Common myeloid progenitor, CD34-positive (primary cell): ENCODE measurements at places on chromosomes 13 and 19.

GRCh38 chr13:73429701-73430100 is 370.9 kb downstream of the KLF5 start:
- no peaks in the 10 kb centered on the region for H3K27me3 ChIP-seq
- no peaks in the 10 kb centered on the region for H3K36me3 ChIP-seq
- no peaks in the 10 kb centered on the region for H3K4me1 ChIP-seq
- H3K27ac ChIP-seq, result no peak overlapping the region
- H3K4me3 ChIP-seq, result no peak overlapping the region
- no peak for DNase-seq

GRCh38 chr19:3423183-3423829 is 56.9 kb downstream of the NFIC start:
- no peak overlapping the region for H3K27ac ChIP-seq
- peaks cover 4% of the 10 kb centered on the region for H3K4me1 ChIP-seq
- H3K4me3 ChIP-seq, result no peak overlapping the region
- no peaks in the 10 kb centered on the region for H3K27me3 ChIP-seq
- DNase-seq, result no peak

- peaks cover 45% of the 10 kb centered on the region for H3K36me3 ChIP-seq
- H3K27me3 ChIP-seq, result no peaks in the 10 kb centered on the region
- DNase-seq, result no peak
- H3K4me3 ChIP-seq, result no peak overlapping the region
- no peak overlapping the region for H3K27ac ChIP-seq
- H3K4me1 ChIP-seq, result peaks cover 4% of the 10 kb centered on the region
These were observed 9.2 kb downstream of the PARP4 start for GRCh38 chr13:24503379-24503696.

DNA sequence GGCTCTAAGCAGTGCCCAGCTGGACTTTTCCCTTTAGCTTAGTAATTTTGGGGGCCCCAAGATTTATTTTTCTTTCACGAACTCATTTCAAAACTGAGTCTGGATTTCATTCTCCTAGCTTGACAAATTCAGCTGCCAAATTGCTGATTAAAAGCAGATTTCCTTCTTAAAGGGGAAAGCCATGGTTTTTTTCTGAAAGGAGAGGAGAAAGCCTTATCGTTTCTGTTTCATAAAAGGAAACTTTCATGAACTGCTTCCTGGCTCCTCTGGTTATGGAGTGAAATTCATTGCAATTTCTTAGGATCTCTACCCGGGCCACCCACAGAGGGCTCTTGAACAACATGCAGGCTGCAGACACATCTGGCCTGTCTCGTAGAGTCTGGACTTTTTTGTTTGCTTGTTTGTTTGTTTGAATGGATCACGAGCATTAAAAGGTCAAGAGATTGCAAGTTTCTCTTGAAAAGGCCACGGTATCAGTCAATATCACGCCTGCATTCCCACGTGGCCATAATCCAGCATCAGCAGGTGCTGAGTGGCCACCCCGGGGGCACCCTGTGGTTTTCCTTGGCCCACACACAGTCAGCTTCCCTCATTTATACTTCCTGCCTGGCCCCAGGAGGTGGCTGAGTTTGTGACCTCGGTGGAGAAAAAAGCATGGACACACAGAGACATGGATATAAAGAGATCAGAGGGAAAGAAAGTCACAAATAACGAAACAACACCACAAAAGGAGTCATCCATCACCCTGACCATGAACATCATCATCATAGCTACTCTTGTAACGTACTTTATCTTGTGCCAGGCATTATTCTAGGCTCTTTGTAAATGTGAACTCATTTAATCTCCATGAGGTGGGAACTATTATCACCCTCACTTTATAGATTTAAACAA is 10.5 kb upstream of the KLK4 start:
- no peak overlapping the region for H3K27ac ChIP-seq
- no peaks in the 10 kb centered on the region for H3K36me3 ChIP-seq
- DNase-seq, result no peak
- no peaks in the 10 kb centered on the region for H3K27me3 ChIP-seq
- peaks cover 6% of the 10 kb centered on the region for H3K4me1 ChIP-seq

DNA sequence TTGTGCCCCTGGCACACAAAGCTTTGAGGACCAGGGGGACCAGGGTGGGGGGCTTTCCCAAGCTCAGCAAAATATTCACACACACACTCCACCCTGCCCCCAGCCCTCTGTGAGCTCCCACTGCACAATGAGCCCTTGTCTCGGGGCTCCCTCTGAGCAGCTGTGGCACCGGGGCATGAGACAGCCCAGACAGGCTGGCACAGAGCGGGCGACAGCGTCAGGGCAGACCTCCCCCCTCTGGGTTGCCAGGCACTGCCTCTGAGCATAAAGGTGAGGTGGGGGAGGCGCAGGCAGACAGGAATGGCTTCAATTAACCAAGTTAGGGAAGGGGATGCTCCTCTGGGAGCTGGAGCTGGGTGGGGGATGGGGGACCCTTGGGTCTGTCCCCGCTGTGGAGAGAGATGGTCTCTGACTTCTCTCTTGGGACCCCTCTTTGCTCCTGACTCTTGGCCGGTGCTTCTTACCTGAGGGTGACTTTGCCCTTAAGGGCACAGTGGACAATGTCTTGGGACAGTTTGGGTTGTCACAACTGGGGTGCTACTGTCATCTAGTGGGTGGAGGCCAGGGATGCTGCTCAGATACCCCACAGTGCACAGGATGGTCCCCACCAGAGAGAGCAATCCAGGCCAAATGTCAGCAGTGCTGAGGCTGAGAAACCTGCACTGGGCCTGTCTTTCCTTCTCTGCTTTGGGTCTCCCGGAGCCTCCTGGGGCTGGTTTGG is 30.3 kb downstream of the LYL1 start:
- no peaks in the 10 kb centered on the region for H3K27me3 ChIP-seq
- H3K27ac ChIP-seq, result no peak overlapping the region
- DNase-seq, result no peak
- H3K36me3 ChIP-seq, result no peaks in the 10 kb centered on the region

DNA sequence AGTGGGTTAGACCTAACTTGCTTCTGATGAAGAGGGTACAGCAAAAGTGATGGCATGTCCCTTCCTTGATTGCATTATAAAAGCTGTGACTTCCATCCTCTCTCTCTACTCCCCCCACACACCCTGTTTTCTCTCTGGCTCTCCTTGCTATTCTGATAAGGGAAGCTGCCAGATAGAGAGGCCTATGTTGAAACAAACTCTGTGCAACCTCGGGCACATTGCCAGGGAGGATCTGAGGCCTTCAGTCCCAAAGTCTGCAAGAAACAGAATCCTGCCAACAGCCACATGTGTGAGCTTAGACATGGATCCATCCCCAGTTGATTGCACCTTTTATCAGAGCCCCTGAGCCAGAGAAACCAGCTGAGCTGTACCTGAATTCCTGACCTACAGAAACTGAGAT is 44.8 kb upstream of the ARGLU1 start:
- H3K4me1 ChIP-seq, result no peaks in the 10 kb centered on the region
- no peaks in the 10 kb centered on the region for H3K36me3 ChIP-seq
- H3K27me3 ChIP-seq, result no peaks in the 10 kb centered on the region
- no peak overlapping the region for H3K27ac ChIP-seq

- no peak overlapping the region for H3K27ac ChIP-seq
- H3K27me3 ChIP-seq, result no peaks in the 10 kb centered on the region
- peaks cover 9% of the 10 kb centered on the region for H3K4me1 ChIP-seq
- DNase-seq, result peak; percentile 33
- no peak overlapping the region for H3K4me3 ChIP-seq
- no peaks in the 10 kb centered on the region for H3K36me3 ChIP-seq
These were observed 1.3 kb downstream of the FPR3 start for GRCh38 chr19:51796195-51796679.

- H3K36me3 ChIP-seq, result no peaks in the 10 kb centered on the region
- peaks cover 2% of the 10 kb centered on the region for H3K27me3 ChIP-seq
- no peak overlapping the region for H3K4me3 ChIP-seq
- H3K27ac ChIP-seq, result no peak overlapping the region
- no peaks in the 10 kb centered on the region for H3K4me1 ChIP-seq
- DNase-seq, result peak; percentile 37
These were observed 1.3 kb upstream of the GRK1 start for GRCh38 chr13:113665597-113666328.

- H3K27me3 ChIP-seq, result no peaks in the 10 kb centered on the region
- no peak overlapping the region for H3K4me3 ChIP-seq
- H3K36me3 ChIP-seq, result peaks cover 29% of the 10 kb centered on the region
- peak overlapping the region; percentile 36 for H3K27ac ChIP-seq
- DNase-seq, result no peak
These were observed 5.3 kb downstream of the SPPL2B start for GRCh38 chr19:2333807-2334211.

- H3K27ac ChIP-seq, result peak overlapping the region; percentile 96
- H3K27me3 ChIP-seq, result no peaks in the 10 kb centered on the region
- DNase-seq, result no peak
- H3K4me1 ChIP-seq, result peaks cover 70% of the 10 kb centered on the region
- peak overlapping the region; percentile 11 for H3K4me3 ChIP-seq
These were observed 12.5 kb downstream of the ARRDC2 start for GRCh38 chr19:18020212-18021085.

GRCh38 chr13:95255072-95255732 is 46.0 kb downstream of the ABCC4 start:
- no peak overlapping the region for H3K4me3 ChIP-seq
- H3K36me3 ChIP-seq, result no peaks in the 10 kb centered on the region
- no peak for DNase-seq

DNA sequence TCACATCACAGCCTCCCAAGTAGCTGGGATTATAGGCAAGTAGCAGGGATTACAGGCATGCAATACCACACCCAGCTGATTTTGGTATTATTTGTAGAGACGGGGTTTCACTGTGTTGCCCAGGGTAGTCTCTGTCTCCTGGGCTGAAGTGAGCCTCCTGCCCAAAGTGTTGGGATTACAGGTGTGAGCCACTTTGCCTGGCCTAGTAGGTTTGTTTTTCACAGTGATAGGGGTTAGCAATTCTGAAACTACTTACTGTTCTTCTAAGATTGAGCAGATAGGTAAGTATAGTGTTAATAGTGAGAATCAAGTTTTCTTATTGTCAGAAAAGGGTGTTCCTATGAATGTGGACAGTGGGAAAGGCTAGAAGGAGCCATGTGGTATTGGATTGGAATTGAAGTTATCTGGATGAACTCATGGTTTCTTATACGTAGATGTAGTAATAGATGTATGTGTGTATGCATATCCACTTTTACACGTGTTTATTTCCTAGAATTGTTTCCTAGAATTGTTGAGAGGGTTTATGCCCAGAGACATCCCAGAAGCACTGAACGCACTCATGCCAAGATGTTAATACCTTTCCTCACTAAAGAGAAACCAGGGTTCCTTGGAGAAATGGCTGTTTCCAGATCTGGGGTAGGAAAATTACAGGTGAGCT is 49.1 kb downstream of the SAE1 start:
- H3K4me3 ChIP-seq, result no peak overlapping the region
- H3K4me1 ChIP-seq, result peaks cover 9% of the 10 kb centered on the region
- no peak for DNase-seq
- no peaks in the 10 kb centered on the region for H3K27me3 ChIP-seq
- H3K27ac ChIP-seq, result no peak overlapping the region
- peaks cover 3% of the 10 kb centered on the region for H3K36me3 ChIP-seq

- no peak overlapping the region for H3K4me3 ChIP-seq
- peaks cover 2% of the 10 kb centered on the region for H3K27me3 ChIP-seq
- no peaks in the 10 kb centered on the region for H3K36me3 ChIP-seq
- no peak overlapping the region for H3K27ac ChIP-seq
These were observed 13.8 kb downstream of the COL5A3 start for GRCh38 chr19:9996541-9996940.

GRCh38 chr13:52738719-52739467 is 727 bp downstream of the CNMD start:
- H3K36me3 ChIP-seq, result no peaks in the 10 kb centered on the region
- H3K27me3 ChIP-seq, result no peaks in the 10 kb centered on the region
- peak overlapping the region; percentile 70 for H3K4me3 ChIP-seq
- H3K27ac ChIP-seq, result no peak overlapping the region
- peaks cover 11% of the 10 kb centered on the region for H3K4me1 ChIP-seq

GRCh38 chr13:28166257-28166656 is 27.9 kb downstream of the PAN3 start:
- no peak for DNase-seq
- H3K4me3 ChIP-seq, result no peak overlapping the region
- peaks cover 4% of the 10 kb centered on the region for H3K36me3 ChIP-seq
- peaks cover 14% of the 10 kb centered on the region for H3K4me1 ChIP-seq

GRCh38 chr13:30394751-30395191 is 27.5 kb upstream of the UBE2L5 start:
- H3K4me3 ChIP-seq, result peak overlapping the region; percentile 50
- no peaks in the 10 kb centered on the region for H3K36me3 ChIP-seq
- peak; percentile 18 for DNase-seq
- peaks cover 11% of the 10 kb centered on the region for H3K4me1 ChIP-seq
- H3K27ac ChIP-seq, result peak overlapping the region; percentile 69
- no peaks in the 10 kb centered on the region for H3K27me3 ChIP-seq

DNA sequence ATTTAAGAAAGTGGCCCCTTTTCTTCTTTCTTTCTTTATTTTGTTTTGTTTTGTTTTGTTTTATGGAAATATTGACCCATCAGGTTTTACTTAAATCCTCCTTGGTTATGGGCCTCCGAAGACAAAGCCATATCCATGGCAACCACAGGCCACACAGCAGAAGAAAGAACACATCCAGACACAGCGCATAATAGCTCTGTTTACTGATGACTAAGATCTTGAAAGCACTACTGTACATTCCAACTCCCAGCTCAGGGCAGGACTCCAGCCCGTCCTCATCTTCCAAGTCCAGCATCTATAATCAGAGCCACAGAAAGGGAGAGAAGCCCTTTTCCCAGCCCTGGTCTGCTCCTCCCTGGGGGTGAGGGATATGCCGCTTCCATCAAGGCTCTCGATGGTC is 84.3 kb downstream of the NUFIP1 start:
- H3K27me3 ChIP-seq, result no peaks in the 10 kb centered on the region
- no peak overlapping the region for H3K4me3 ChIP-seq
- H3K27ac ChIP-seq, result no peak overlapping the region
- H3K36me3 ChIP-seq, result no peaks in the 10 kb centered on the region

DNA sequence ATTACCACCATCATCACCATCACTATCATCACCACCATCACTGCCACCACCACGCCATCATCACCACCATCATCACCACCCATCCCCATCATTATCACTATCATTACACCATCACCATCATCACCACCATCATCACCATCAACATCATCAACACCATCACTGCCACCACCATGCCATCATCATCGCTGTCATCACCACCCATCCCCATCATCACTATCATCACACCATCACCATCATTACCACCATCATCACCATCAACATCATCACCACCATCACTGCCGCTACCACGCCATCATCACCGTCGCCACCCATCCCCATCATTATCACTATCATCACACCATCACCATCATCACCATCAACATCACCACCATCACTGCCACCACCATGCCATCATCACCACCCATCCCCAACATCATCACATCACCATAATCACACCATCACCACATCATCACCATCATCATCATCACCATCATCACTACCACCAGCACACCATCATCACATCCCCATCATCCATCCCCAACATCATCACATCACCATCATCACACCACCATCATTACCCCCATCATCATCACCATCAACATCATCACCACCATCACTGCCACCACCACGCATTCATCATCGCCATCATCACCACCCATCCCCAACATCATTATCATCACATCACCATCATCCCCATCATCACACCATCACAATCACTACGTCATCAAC is 61.7 kb downstream of the TUBGCP3 start:
- H3K4me3 ChIP-seq, result no peak overlapping the region
- no peak overlapping the region for H3K27ac ChIP-seq
- peaks cover 8% of the 10 kb centered on the region for H3K36me3 ChIP-seq
- no peaks in the 10 kb centered on the region for H3K27me3 ChIP-seq
- H3K4me1 ChIP-seq, result no peaks in the 10 kb centered on the region
- no peak for DNase-seq
